Upper lobe of right lung (tissue), 1 donor: ENCODE measurements at places on chromosomes 7 and 10. TPM values are rescaled to one million over a fixed set of nuclear protein-coding genes. Genes with fewer than 3 reads are reported as not detected.

Gene ELOVL3
- total RNA-seq, result 0.87 TPM

Gene CALML5
- not detected for total RNA-seq

Gene PRSS2
- total RNA-seq, result not detected

Gene PRSS1
- not detected for total RNA-seq

Gene GBX1
- not detected for total RNA-seq

Gene HOXA9
- total RNA-seq, result 1.2 TPM

Gene SFRP4
- 6.7 TPM for total RNA-seq

Gene TECTB
- not detected for total RNA-seq

Gene ATOH7
- not detected for total RNA-seq

Gene IGF2BP3
- total RNA-seq, result 3.3 TPM

Gene CHST15
- total RNA-seq, result 49.2 TPM

Gene UTF1
- total RNA-seq, result not detected

Gene NEUROD6
- total RNA-seq, result not detected

GRCh38 chr10:77114181-77114821 lies 523.3 kb downstream of the KCNMA1 start:
- no peak for DNase-seq

DNA sequence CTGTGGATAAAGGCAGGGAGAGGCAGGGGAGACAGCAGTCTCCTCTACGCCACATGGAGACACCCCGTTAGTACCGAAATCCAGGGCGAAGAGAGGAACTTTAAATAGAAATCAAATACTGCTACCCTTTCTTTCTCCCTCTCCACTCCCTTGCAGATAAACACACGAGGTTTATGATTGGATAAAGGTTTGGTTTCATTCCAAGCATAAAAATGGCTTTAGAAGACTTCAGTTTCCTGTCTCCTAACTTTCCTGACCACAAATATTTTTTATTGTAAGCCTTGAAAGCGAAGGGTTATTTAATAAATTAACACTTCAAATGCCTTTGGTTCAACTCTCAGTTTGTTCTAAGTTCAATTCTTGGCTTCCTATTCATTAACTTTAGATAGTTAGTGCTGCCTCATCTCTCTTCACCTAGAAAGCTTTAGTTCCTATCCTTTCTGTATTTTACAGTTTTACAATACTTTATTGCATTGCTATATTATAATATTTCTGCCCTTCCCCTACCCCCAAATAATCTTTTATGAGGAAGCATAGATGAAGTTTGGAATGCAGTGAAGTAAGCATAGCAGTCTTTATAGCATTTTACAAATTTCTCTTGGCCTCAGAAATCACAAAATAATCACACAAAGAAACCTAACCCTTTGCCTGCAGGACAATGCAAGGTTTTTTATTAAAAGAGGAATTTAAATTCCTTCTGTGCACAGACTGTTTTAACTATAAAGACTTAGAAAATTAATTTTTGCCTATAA lies 31.5 kb upstream of the ARID5B start:
- no peak for DNase-seq

- no peak for DNase-seq
Observed at GRCh38 chr7:50709151-50709550, 73.5 kb downstream of the GRB10 start.

- no peak for DNase-seq
Observed at GRCh38 chr10:85459906-85460305, 906.7 kb downstream of the GRID1 start.

GRCh38 chr7:150998341-150998740 lies 7.5 kb downstream of the NOS3 start:
- DNase-seq, result no peak

DNA sequence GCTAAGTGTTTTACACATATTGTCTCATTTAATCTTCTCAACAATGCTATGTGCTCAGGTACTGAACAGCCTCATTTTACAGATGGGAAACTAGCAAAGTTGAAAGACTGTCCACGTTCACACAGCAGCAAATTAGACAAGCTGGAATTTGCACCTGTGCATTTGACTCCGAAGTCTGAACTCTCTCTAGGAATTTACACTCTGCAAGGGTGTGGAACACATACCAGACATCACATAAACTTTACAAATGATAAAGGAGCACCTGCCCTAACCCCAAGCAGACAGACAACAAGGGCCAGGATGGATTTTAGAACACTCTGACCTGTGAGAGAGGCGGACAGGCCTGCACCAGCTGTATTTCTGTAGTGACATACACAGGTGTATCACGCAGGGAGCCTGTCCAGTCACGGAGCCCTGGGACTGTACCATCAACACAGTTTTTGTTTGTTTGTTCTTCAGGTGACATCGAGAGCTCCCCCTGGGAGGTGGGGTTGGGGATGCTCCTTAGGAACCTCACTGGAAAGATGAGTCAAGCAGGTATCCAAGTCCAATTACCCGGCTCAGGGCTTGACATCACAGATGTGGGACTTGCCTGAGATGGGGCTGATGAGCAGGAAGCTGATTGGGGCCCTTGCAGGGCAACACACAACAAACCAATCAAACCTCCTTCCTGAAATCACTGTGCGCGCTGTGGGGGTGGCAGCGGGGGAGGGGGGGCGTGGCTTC lies 31.0 kb downstream of the MKI67 start:
- DNase-seq, result no peak

- no peak for DNase-seq
Observed at GRCh38 chr7:128770233-128770632, 5.4 kb downstream of the OPN1SW start.

DNA sequence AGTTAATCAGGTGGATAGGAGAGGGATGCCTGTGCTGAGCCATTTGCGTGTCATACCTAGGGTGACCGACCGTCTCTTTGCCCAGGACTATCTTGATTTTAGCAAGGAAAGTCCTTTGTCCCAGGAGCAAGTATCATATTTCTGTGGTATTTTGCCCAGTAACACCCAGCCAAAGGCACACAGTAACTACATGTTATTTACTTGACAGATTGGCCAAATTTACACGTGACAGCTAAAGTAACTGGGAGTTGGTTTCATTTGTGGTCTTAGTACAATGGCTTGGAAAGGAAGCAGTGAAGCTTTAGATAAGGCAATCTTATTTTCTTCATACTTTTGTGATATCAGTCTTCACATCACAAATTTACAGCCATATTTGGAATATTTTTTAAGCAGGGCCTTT lies 142.1 kb downstream of the JCAD start:
- no peak for DNase-seq

GRCh38 chr10:7700577-7701125 lies 2.5 kb upstream of the ITIH2 start:
- no peak for DNase-seq

- no peak for DNase-seq
Observed at GRCh38 chr10:113618338-113618737, 45.5 kb downstream of the NRAP start.

- DNase-seq, result no peak
Observed at GRCh38 chr7:46945328-46945727, 636.6 kb downstream of the TNS3 start.

GRCh38 chr10:64785816-64786215 lies 1264.6 kb downstream of the REEP3 start:
- no peak for DNase-seq

GRCh38 chr7:56127241-56127975 lies 11.2 kb upstream of the NUPR2 start:
- no peak for DNase-seq

GRCh38 chr10:89296220-89296648 lies 5.6 kb upstream of the IFIT2 start:
- no peak for DNase-seq

DNA sequence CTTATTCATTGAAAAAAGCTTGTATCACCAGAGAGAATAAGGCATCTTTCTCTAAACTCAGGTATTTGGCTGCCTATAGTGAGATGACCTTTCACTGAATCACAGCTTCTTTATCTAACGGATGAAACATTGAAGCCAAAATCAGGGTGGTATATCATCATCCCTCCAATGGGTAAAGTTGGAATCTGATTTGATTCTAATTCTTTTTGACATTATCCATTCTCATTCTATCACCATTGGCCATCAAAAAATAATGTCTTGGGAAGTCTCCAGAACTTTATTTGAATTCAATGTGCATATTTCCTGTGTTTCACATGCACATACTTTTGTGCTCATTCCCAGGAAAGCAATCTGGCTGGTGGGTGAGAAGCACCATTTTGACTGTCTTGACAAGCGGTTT lies 95.2 kb downstream of the PLPP4 start:
- DNase-seq, result no peak
